Keratinocyte (primary cell): ENCODE measurements at places on chromosomes 5 and 9. TPM values are rescaled to one million over a fixed set of nuclear protein-coding genes. Genes with fewer than 3 reads are reported as not detected.

Gene ADAMTS2
- polyA plus RNA-seq, result not detected in 3 replicates

DNA sequence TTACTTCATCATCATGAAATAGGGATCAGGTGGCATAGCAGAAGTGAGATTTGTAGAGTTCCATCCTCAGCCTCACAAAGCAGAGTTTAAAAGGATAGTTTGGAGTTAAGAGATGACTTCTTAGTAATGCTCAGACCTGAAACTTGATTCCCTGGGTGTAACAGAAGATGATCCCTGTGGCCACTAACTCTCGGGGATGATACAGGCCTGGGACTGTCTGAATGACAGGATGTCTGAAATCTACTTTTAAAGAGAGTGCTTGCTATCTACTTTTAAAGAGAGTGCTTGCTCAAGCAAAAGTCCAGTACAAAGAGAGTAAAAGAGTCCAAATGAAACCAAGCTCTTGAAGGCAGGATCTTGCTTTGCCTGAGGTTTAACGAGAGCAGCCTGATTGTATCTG is 14.6 kb downstream of the ADAMTS16 start:
- H3K36me3 ChIP-seq, result no peaks in the 10 kb centered on the region
- no peak overlapping the region for H3K4me3 ChIP-seq

Gene FAM221B
- polyA plus RNA-seq, result not detected in 3 replicates

GRCh38 chr9:18720691-18721090 is 246.7 kb downstream of the ADAMTSL1 start:
- H3K4me3 ChIP-seq, result no peak overlapping the region
- no peaks in the 10 kb centered on the region for H3K36me3 ChIP-seq
- H3K27ac ChIP-seq, result no peak overlapping the region
- H3K27me3 ChIP-seq, result no peaks in the 10 kb centered on the region

DNA sequence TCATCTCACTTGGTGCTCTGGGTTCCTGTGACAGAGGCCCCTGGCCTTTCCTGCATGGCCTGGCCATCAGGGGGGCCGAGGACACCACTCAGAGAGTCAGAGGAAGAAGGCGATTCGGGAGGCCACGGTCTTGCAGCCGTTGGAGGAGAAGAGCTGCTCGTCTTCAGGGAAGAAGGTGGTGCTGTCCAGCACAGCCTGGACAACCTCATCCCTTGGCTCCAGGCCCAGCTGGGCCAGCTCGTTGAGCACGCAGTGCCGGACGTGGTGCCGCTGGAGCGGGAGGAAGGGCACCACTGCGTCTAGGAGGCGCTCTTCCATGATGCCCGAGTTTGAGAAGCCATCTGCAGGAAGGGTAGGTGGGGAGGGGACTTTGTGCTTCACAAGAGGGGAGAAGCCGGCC is 3.2 kb downstream of the TOR2A start:
- H3K27me3 ChIP-seq, result no peaks in the 10 kb centered on the region
- H3K4me1 ChIP-seq, result peaks cover 10% of the 10 kb centered on the region
- DNase-seq, result no peak

Gene NAA35
- 24.0 to 33.8 TPM (median 25.1 TPM) in 3 replicates for polyA plus RNA-seq

Gene GLRA1
- not detected in 3 replicates for polyA plus RNA-seq

DNA sequence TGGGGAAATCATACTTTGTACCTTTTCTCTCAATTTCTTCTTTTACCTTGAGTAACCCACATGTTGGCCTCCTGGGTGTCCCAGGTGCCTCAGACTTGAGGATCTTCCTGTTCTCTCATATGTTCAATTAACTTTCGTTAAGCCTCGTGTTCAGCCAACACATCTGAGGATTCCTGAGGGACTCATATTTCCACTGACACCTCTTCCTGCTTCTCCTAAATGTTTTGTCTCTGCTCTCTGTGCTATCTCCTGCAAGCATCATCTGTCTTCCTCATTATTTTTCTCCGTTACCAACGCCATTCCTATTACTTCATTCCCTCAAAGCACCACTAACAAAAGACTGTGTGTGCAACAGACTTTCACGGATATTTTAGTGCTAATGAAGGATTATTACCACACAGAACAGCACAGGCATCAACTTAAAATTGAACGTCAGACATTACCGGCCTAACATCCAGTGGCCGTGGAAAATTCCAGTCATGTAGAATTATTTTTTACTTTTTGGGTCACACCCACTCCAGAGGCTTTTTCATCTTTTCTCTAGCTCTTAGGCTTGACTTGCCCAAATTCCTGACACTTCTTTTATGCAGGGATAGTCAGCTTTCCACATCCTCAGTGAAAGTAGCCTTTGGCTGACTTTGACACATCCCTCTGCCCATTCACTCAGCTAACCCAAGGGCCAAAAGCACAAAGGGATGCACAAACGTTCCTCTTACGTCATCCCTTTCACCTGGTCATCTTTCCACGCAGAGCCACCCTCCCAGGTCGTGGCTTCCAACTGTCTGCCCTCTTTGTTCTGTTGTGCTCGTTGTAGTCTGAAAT is 46.0 kb upstream of the OSMR start:
- no peak overlapping the region for H3K27ac ChIP-seq
- no peak for DNase-seq
- H3K36me3 ChIP-seq, result no peaks in the 10 kb centered on the region

DNA sequence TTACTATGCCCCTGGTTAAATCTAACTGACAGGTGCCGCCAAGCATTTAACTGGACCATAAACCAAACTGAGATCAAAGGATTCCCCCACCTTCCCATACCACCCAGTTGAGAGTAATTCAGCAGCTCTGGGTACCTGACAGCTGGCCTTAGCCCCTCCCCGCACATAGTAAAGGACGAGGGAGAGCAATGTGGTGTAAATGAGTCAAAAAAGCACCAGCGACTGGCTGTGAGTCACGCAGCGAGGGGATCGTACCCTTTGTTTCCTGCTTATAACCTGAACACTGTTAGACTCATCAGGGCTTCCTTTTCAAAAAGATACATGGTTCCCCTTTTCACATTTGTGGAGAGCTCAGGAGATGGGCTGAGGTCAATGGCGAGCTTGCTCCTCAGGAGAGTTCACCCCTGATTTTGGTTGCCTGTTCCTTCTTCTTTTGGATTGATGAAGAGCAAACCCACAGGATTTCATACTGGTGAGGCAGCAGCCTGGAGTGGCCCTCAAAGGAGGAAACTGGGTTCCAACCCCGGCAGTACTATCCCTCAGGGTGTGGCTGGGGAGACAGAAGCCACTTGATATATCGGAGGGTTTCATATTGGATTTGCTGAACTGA is 71.5 kb downstream of the ANKRD33B start:
- H3K4me1 ChIP-seq, result peaks cover 13% of the 10 kb centered on the region
- H3K27me3 ChIP-seq, result no peaks in the 10 kb centered on the region
- no peak for DNase-seq
- peak overlapping the region; percentile 3 for H3K27ac ChIP-seq
- H3K4me3 ChIP-seq, result no peak overlapping the region

DNA sequence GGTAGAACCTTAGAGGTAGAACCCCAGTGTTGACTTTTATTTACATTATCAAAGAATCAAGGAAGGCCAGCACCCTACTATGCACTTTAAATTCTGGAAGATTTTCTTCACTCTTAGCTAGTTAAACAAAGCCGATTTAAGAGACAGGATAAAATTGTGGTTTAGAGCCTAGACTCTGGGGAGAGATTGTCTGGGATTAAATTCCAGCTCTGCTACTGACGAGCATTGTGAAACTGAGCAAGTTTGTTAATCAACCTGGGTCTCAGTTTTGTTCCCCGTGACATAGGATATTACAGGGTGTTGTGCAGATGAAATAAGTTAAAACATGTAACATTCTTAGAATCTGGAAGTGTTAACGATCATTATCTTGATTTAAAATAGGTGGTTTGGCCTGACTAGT is 83.5 kb downstream of the FEM1C start:
- peak overlapping the region; percentile 91 for H3K27ac ChIP-seq
- H3K4me1 ChIP-seq, result peaks cover 31% of the 10 kb centered on the region
- peak overlapping the region; percentile 5 for H3K4me3 ChIP-seq
- no peaks in the 10 kb centered on the region for H3K27me3 ChIP-seq
- H3K36me3 ChIP-seq, result no peaks in the 10 kb centered on the region

Gene PKD2L2
- 0.10 TPM in 1 of 3 replicates, not detected in the others for polyA plus RNA-seq

GRCh38 chr9:124685217-124685616 is 85.9 kb downstream of the NR6A1 start:
- no peak overlapping the region for H3K4me3 ChIP-seq
- peaks cover 3% of the 10 kb centered on the region for H3K36me3 ChIP-seq
- H3K27me3 ChIP-seq, result no peaks in the 10 kb centered on the region
- no peak overlapping the region for H3K27ac ChIP-seq
- no peaks in the 10 kb centered on the region for H3K4me1 ChIP-seq

DNA sequence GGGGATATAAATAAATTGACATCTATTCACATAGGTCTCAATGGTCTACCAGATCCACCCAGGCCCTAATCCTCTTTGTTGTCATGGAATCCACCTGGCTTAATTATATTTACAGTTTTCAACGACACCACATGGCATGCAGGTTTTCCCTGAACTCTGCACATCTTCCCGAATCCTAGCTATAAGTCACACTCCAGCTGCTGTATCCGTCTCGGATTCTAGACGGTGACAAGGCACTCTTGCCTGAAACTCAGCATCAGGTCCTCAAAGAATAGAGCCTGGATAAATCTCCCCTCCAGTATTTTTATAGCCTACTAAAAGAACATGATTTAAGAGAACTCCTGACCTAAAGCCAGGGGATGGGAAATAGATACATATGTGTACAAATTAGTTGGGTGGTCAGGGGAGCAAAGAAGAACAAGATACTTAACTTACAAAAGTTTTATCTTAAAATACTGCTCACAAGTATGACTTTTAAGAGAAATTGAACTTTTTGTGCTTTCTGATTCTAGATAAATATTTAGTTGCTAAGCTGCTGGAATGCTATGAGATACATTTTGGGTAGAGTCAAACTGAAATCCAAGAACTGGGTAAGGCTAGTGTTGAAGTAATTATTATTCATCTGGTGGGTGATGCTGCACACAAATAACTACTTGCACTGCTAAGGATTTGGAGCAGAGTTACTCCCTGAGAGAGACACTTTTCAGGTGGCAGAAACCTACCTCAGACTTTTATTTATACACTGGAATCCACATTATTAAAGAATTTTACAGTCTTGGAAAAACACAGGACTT is 187.3 kb downstream of the EFNA5 start:
- H3K36me3 ChIP-seq, result no peaks in the 10 kb centered on the region
- peaks cover 24% of the 10 kb centered on the region for H3K4me1 ChIP-seq

Gene NCBP1
- polyA plus RNA-seq, result 24.0 to 38.6 TPM (median 25.0 TPM) in 3 replicates

- no peak within 1 kb of the TSS for H3K27ac ChIP-seq
- DNase-seq, result no peak
- H3K4me1 ChIP-seq, result peaks cover 2% of the 10 kb centered on the region
- H3K27me3 ChIP-seq, result peaks cover 36% of the 10 kb centered on the region
Measured at GRCh38 chr5:90558344-90559192, at the start of gene ADGRV1. TSS of gene ADGRV1 (plus strand) at chr5:90558797. CDS start at chr5:90558896, 99 bp downstream.

GRCh38 chr9:112493393-112494137 is 6.9 kb downstream of the KIAA1958 start:
- DNase-seq, result no peak
- H3K36me3 ChIP-seq, result no peaks in the 10 kb centered on the region
- H3K4me1 ChIP-seq, result peaks cover 2% of the 10 kb centered on the region

DNA sequence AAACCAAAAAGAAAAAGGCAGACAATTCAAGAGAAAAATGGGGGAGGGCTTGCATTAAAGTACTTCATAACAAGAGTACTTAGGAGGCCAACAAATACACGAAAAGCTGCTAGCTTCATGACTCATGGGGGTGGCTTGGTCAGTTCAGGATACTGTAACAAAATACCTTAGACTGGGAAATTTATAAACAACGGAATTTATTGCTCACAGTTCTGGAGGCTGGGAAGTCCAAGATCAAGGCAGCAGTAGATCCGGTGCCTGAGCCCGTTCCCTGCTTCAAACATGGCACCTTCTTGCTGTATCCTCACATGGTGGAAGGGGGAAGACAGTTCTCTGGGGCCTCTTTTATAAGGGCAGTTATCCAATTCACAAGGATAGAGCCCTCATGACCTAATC is 111.4 kb downstream of the C9orf50 start:
- H3K4me1 ChIP-seq, result no peaks in the 10 kb centered on the region
- no peak overlapping the region for H3K4me3 ChIP-seq
- no peak overlapping the region for H3K27ac ChIP-seq

GRCh38 chr5:116664988-116665387 is 90.4 kb upstream of the SEMA6A start:
- H3K36me3 ChIP-seq, result no peaks in the 10 kb centered on the region
- H3K27me3 ChIP-seq, result no peaks in the 10 kb centered on the region
- H3K27ac ChIP-seq, result no peak overlapping the region
- no peaks in the 10 kb centered on the region for H3K4me1 ChIP-seq
- no peak for DNase-seq
- no peak overlapping the region for H3K4me3 ChIP-seq
